Cerebellar nuclear complex (tissue), 1 donor: ENCODE measurements at places on chromosomes 1 and 21.

- DNase-seq = no peak
Measured at GRCh38 chr1:159992161-159992560, 38.1 kb upstream of the SLAMF9 start.

- no peak for DNase-seq
Measured at GRCh38 chr1:243642936-243643335, 207.1 kb downstream of the AKT3 start.

DNA sequence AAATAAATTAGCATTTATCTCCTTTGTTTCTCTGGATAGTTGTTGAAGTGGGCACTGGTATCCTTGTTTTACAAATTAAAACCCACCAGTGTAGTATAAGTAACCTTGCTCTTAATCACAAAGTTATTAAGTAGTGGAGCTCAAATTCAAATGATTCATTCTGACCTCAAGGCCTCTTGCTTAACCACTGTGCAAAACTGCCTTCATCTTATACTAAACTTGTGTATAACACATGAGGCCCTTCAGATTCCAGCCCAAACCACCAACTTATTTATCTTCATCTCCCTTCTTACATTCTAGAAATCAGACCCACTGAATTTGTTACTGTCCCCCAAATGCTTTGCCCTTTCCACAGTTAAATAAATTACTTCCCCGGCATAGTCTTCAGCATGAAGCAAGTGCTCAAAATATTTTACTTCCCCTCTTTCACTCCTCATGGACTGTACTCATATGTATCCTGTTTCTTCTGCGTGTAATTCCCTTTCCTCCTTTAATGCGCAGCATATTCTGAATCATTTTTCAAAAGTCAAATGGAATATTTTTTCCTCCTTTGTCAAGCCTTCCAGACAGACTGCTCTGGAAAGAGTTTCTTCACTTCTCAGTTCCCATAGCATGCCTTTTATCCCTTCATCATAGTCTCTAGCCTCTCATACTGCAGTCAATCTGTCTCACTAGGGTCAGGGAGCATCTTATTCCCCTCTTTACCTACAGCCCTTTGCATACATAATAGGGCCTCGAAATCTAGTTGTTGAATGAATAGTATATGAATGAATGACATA lies 19.0 kb upstream of the DNASE2B start:
- no peak for DNase-seq

DNA sequence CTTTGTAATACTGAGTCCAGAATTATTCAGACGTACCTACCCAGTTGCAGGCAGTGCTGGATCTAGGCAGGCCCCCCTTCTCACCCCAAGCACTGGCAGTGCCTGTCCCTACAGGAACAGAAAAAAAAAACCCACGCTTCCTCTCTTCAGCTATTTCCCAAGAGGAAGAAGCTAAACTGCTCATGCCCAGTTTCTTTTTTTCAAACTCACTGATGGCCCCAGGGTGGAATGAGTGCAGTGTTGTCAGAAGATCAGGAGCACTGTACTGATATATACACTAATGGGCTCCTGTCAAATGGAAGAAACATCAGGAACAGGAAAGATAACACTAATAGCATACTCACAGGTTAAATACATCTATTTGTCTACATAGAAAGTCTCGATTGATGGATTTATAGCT lies 28.2 kb upstream of the DOCK7 start:
- DNase-seq = no peak

DNA sequence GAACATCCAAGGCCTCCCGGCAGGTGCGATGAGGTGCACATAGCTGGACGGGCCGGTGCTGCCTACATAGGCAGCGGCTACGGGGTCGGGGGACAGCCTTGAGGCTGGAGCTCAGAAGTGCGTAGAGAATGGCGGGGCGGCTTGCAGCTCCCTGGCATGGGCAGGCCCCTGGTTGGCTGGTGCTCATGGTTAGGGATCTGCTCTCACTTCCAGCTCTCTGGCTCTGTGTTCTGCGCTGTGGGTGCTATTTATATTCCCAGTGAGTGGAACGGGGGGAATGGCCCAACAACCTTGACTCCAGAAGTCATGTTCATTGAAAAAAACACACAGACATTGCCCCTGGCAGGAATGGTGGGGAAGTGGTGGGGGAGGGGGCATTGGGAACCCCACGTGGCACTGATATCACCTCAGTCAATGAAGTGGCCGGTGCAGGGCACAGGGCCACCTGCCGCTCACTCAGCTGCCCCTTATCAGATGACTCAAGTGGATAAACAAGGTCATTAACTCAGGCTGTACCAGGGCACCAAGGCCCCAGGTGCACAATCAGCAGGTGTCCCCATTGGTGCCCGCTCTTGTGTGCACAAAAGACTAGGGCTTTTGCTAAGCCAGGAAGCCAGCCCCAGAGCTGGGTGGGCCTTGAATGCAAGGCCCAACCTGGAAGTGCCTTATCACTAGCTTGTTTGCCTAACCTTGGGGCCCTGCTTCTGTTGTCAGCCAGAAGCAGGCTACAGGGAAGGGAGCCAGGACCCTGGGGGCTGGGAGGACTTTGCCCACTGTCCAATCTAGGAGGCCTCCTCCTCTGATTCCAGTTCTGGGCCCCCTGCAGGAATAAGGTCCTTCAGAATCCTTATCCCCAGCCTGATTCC lies at the start of gene NR0B2:
Gene NR0B2 (minus strand): TSS at position 222 of the 866 bp plus-strand sequence. CDS start 35 bp downstream, at position 187.
- DNase-seq = no peak

GRCh38 chr1:167650269-167651160 lies 20.5 kb downstream of the RCSD1 start:
- no peak for DNase-seq

DNA sequence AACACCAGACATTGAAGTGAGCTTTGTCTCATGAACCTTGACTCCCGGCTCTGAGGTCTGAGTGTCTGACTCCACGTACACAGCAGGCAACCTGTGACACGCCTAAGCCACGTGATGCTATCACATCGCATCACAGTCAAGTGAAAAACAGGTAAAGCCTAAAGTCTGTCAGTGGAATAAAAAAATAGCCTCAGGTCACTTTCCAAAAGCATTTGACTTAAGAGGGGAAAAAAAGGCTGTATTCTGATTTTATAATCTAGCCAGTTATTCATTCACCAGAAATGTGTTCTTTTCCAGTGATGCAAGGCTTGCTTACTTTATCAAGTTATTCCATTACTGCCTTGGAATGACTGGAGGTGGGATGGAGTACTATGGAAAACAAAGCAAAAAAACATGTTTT lies 163.2 kb upstream of the HMCN1 start:
- DNase-seq = no peak

- no peak for DNase-seq
Measured at GRCh38 chr1:30476911-30477459, 246.4 kb downstream of the MATN1 start.

DNA sequence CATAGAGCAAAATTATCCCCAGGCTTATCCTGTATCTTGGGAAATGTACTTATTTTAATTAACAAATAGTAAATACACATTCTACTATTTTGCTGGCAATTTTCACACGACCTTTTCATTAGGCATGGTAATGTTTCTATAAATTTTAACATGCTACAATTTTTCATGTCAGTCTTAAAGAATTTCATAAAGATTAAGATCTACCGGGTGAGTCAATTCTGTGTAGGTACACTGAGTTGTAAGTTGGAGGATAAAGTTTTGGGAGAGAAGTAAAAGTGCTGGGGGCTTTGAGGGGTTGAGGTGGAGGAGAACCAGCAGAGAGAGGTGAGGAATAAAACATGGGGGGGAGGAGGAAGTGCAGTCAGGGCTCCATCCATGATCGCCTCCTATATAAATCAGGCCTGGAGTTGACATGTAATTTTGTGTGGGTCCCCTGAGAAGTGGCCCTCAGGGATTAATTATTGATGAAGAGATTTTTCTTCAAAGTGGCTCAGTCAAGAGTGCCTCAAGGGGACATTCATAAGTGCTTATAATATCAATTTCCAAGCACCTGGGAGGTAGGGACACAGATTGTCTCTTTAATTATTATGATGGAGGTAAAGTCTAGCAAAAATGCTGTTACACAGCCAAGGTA lies 7.2 kb downstream of the DPYD start:
- DNase-seq = no peak

DNA sequence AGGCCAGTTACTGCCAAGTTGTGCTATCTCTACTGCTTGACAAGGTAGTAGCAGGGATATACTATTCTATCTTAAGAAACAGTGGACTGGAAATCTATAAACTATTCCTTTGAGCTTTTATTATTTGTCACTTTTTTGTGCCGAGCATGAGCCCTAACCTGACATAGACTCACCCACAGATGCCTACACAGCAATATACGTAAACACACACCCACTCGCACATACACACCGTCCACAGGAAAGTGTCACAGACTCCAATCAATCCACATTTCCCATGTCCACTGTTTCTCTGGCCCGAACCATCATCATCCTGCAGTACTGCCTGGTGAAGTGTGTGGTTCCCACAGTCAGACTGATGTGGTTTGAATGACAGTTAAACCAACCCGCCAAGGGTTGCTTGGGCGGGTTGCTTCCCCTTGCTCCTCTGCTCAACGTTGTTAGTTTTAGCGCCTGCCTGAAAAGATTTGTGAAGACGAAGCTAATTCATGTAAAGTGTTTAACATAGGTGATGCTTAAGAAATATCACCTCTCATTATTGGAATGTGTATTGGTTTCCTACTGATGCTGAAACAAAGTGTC lies 47.2 kb downstream of the ADAMTS1 start:
- DNase-seq = no peak

- no peak for DNase-seq
Measured at GRCh38 chr21:38494703-38495102, 3.6 kb downstream of the ERG start.

DNA sequence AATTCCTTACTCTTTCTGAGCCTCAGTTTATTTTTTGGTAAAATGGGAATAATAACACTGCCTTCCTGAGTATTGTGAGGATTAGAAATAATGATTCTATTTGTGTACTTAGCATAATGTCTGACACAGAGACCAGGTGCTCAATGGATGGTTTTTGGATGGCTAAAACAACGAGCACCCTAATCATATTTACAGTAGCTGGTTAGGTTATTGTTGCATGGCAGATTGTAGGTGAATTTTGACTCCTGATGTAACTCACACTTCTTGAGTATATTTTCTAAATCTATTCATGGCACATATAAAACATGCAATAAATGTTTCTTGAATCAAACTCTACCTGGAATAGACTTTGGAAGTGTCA lies 11.9 kb upstream of the DUSP10 start:
- no peak for DNase-seq

- no peak for DNase-seq
Measured at GRCh38 chr1:13540866-13541265, 27.1 kb upstream of the LRRC38 start.

GRCh38 chr1:11735531-11735853 lies 444 bp upstream of the AGTRAP start:
- DNase-seq = no peak

GRCh38 chr1:87176514-87176913 lies 152.2 kb upstream of the LMO4 start:
- DNase-seq = no peak

- no peak for DNase-seq
Measured at GRCh38 chr1:153353226-153353947, 4.3 kb upstream of the S100A9 start.

GRCh38 chr1:166080277-166080966 lies 86.4 kb downstream of the FAM78B start:
- DNase-seq = no peak

- no peak for DNase-seq
Measured at GRCh38 chr1:1260843-1261560, 12.7 kb downstream of the UBE2J2 start.

GRCh38 chr1:20426923-20427322 lies 59.1 kb downstream of the CAMK2N1 start:
- no peak for DNase-seq

DNA sequence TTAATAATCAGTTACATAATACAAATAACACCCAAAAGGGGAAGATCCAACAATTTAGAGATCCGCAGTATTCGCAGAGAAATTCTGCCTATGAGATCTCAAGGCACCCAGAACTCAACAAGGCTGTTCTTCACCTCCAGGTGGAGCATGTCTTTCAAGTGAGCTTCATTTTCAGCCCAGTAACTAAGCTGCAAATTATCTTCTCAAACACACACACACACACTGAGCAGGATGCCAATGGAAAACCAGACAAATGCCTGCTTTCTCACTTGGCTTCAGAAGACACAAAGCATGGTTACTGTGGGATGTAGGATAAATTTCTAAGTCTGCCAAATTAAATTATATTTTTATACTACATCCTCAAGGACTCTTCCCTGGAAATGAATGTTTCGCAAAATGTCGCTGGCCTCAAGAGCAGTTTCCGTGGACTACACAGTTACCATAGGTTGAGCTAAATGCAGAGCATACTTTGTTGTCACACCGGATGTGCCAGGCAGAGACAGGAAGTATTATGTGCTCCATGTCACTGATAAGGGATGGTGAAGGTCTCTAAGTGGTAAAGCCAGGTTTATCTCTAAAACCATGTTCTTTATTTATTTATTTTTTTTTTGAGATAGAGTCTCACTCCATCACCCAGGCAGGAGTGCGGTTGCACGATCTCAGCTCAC lies 30.3 kb downstream of the UBR4 start:
- no peak for DNase-seq

GRCh38 chr1:170481000-170481399 lies 51.0 kb upstream of the GORAB start:
- no peak for DNase-seq

DNA sequence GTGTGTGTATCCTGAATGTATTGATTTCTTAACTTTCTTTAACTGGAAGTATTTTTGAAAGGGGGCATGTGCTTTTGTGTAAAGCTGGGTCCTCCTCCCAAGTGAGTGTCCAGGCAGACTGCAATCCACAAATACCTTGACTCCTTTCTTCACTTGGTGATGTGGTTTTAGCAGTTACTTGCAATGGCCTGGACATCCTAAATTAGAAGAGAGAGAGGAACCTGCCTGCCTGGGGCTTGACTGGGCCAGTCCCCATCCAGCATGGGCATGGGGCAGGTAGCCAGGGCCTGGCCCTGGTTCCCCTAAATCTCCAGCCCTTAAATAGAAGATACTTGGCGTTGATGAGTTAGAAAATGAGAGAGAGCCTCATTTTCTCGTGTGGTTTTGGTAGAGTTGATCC lies 159.7 kb downstream of the PGBD5 start:
- DNase-seq = no peak

- no peak for DNase-seq
Measured at GRCh38 chr1:224182057-224182865, 779 bp upstream of the DEGS1 start.

DNA sequence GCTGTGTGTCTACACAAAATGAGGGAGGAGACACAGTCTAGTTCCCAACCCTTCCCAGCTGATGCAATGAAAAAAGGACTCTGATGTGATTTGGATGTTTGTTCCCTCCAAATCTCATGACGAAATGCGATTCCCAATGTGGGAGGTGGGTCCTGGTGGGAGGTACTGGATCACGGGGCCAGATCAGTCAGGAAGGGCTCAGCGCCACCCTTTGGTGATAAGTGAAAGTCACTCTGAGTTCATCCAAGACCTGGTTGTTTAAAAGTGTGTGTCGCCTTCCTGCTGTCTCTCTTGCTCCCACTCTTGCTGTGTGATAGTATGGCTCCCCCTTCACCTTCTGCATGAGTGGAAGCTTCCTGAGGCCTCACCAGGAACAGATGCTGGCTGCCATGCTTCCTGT lies 63.2 kb downstream of the GNG4 start:
- no peak for DNase-seq
